ENCODE measurements at places on chromosomes 7 and 10. TPM values are rescaled to one million over a fixed set of nuclear protein-coding genes. Genes with fewer than 3 reads are reported as not detected.
A peak's percentile ranks its signal among the peaks of the same experiment; 100 is the strongest.

- no peak for DNase-seq
Measured at GRCh38 chr10:69428165-69428564, 11.4 kb upstream of the TACR2 start.

GRCh38 chr10:36602374-36602773 lies 523.0 kb upstream of the ANKRD30A start:
- no peak for DNase-seq

- no peak for DNase-seq
Measured at GRCh38 chr7:158176561-158177173, 411.0 kb downstream of the PTPRN2 start.

DNA sequence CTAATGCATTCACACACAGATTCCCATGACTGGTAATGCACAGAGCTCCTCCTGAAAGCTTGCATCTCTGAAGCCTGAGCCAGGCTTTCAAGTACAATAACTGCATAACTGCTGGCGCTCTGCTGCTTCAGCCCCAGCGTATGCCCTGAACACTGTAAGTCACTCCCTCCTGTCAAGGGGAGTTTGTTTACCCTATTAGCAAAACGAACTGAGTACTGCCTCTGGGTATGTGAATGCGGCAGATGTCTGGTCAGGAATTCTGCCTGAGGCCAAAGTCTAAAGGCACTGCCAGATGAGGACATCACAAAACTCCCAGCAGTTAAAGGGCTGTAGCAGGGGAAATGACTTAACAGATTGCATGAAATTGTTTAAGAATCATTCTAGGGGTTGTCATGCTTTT lies 97.7 kb downstream of the NRCAM start:
- DNase-seq, result peak; percentile 32

DNA sequence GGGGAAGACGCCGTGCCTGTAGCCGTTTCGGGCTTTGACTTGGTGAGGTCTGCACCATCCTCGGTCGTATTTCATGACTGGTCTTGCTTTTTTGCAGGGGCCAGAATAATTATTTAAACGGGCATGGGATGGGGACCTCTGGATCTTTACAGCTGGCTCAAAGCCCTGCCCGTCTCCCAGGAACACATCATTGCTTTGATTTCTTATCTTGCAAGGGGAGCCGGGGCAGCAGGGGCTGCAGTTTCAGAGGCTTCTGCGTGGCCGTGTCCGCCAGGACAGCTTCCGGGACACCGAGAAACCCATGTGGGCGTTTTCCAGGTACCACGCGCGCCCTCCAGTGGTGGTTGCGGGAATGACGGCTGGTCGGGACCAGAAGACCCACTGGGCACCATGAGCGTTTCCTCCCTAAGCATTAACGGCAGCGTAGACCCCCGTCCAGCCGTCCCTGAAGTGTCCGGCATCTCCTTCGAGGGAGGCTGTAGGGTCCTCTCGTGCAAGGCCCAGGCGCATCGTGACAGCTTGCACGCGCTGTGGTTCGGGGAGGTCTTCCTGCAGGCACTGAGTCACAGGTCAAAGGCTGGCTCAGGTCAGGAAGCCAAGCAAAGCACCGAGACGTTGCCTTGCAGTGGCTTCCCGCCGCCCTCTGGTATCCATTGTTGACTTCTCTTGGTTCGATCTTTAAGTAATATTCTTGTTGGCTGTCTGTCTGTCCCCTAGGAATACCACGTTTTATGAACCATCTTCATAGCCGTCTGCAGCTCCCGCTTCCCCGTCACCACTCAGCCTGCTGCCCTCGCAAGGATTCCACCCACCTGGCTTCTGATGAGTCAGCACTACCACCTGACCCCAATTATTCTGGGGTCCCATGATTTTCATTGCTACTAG lies 16.2 kb upstream of the ZFAND2A start:
- DNase-seq, result peak; percentile 90

- no peak for DNase-seq
Measured at GRCh38 chr7:113209449-113210203, 91.3 kb upstream of the SMIM30 start.

DNA sequence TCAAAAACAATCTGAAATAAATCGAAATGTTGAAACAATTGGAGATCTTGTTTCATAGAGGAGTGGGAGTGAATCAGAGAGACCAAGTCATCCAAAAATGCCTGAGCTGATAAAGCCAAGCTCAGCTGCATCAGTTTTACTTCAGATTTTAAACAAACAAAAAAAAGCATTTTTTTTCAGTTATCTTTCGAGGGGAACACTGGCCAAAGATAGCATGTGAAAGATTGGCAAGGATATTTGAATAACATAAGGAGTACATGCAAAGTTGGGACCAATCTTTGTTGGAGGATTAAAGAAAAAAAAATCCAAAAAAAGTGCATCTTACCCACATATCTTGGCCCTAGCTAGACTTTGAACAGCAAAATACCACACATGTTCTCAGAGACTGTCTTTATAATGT lies 47.2 kb downstream of the RHOBTB1 start:
- no peak for DNase-seq

- DNase-seq, result peak; percentile 41
Measured at GRCh38 chr7:33062023-33062781, at the start of gene NT5C3A. TSS of gene NT5C3A (minus strand) at chr7:33062776. CDS start at chr7:33062705, 71 bp downstream.

GRCh38 chr7:117219485-117219884 lies 103.4 kb downstream of the WNT2 start:
- DNase-seq, result no peak

DNA sequence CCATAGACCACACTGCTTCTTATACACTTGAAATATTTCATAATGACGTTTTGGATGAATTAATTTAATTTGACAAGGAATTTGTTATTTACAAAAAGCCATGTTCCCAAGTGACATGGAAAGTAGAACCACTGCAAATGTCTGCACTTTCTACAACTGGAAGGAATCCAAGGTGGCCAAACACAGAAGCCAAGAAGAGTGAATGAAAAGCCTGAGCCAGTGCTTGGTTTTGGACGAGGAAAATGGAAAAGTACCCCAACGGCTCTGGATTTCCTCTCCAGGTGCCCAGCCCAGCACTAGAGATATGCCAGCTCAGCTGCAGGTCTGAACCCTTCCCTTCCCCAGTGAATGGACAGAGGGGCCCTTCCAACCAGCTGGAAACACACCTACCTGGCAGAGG lies 279.4 kb downstream of the TNS3 start:
- DNase-seq, result no peak

DNA sequence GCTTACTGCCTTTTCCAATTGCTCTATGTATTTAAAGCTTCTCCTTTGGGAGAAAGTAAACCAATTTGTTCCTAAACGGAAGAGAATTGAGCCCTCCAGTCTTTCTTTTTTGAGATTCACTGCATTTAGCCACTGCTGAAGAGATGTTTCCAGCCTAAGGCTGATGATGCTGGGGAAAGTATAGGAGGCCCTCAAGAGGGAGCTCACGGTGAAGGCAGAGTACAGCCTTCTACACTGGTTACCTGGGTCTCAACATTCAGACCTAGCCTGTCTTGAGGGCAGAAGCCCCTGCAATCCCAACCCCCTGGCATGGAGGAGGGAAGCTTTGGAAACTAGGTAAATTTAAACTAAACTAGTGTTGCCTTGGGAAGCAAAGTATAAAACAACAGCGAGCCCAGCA lies 316.7 kb upstream of the TPK1 start:
- no peak for DNase-seq

DNA sequence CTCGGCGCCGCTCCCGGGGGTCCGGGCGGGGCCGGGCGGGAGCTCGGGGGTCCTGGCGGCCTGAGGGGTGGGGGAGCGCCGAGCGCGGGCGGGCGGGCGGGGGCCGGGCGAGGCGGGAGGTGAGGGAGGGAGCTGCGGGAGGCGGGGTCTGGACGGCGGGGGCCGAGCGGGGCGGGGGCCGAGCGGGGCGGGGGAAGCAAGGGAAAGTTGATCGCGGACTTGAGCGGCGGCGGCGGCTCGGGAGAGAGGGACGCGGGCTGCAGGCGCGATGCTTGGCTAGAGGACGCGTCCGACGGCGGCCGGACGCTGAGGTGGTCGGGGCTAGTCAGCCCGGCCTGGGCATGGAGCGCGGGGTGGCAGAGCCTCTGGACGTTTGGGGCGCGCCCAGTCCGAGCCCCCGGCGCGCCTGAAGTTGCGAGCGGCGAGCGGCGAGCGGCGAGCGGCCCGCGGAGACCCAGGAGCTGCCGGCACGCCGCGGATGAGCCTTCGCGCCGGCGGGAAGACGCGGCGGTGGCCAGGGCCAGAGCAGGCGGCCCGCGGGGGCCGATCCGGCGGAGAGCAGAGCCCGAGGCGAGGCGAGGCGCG lies at the start of gene CDH23:
Gene CDH23, plus strand, starts transcription at position 210 of the 585 bp plus-strand sequence. CDS start 42,912 bp downstream, outside the sequence.
- DNase-seq, result no peak

DNA sequence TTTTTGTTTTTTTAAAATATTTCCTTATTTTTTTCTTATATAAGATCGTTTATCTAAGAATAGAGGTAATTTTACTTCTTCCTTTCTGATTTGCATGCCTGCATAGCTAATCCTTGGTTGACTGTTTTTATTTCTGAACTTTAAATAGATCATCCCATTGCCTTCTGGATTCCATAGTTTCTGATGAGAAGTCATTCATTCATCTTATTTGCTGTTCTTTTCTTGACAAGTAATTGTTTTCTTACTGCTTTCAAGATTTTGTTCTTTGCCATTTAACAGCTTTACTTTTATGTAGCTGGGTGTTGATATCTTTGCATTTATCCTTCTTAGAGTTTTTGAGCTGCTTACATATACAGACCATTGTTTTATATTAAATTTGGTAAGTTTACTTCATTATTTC lies 437.9 kb downstream of the SDK1 start:
- no peak for DNase-seq

GRCh38 chr10:132774181-132774901 lies 11.6 kb downstream of the NKX6-2 start:
- DNase-seq, result no peak

DNA sequence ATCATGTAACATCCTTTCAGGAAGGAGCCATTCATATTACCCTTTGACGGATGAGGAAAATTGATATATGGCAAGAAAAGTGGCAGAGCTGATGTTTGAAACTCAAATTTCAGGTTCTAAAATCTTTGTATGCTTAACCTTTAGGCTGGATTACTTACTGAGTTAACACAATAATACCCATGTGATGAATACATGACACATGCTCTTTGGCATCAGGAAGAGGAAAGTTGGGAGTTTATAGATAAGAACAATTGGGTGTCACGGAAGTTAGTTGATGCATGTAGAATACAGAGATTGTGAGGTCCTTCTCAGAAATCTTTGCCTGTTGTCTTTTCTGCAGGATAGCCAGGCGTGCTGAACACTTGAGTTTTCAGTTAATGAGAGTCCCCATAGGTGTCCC lies 572.1 kb upstream of the POM121L12 start:
- DNase-seq, result no peak

DNA sequence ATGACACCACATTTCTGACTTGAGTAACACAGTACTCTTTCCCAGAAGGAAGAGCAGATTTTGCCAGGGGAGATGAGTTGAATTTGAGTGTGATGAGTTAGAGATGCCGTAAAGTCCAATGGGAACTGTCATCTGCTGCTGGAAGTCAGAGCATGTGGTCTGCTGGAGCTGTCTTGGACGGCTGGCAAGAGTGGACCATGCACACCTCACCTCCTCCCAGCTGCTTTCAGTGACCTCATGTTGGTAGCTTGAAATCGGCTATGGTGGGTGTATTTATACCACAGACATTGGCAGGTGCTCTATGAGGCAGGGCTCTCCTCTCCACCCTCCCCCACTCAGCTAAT lies 82.3 kb downstream of the COL13A1 start:
- DNase-seq, result no peak

GRCh38 chr7:145784809-145785780 lies 331.5 kb upstream of the CNTNAP2 start:
- peak; percentile 39 for DNase-seq

- DNase-seq, result no peak
Measured at GRCh38 chr10:26781797-26782196, 79.0 kb downstream of the ABI1 start.

DNA sequence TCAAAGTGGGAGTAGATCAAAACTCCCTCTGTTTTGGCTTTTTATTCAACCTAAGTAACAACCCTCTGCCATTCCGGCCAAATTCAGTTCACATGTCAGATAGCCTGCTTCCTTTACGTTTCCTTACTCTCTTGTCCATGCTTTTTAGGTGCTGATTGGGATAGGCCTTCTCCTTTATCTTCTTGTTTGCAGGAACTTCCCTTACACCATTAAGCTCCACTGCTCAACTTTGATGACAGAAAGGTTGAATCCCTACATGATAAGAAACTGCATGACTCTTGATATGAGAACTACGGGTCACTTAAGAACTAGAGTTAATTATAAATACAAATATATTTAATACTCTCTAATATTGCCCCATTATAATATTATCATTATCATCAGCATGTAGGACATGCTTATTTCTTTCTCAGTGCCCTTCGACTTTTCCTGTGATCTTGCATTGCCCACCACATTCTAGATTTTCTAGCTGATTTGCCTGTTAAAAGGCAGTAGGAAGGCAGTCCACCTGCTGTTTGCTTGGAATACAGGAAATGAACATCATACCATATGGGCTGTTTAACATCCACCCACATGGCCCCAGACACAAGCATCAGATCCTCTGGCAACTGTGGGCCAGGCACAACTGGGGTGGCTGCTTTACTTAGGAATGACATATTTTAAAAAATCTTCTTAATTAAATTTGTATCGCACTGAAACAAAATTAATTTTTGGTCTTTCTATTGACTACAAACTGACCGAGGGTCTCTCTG lies 59.7 kb upstream of the CCDC6 start:
- DNase-seq, result no peak

DNA sequence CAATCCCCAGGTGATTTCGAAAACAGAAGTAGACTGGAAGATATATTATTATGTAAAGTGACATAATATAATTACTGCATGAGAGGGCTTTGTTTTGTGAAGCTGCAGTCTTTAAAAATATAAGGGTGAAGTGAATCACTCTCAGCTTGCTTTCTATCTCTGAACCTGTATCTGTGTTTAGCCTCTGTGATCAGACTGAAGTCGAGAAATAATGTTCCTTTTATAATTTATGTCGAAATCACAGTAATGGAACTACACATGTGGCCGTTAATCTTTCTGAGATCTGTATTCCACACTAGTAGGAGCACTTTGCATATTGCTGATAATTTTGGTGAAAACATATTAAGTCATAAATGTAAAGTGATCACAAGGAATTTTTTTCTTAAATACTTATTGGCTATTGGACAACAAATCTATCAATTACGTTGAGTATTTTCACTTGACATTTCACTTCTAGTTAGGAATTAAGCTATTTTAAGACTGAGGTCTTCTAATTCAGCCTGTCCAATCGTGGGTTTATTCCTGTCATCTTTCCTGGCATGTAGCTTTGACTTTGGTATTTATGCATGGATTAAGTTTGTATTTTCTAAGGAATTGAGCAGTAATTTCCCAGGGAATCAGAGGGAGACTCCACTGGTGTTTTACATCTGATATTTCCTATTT lies 268.2 kb upstream of the POT1 start:
- no peak for DNase-seq

The MET gene
- total RNA-seq, result 330 TPM

The ZNF425 gene
- 1.7 TPM for total RNA-seq

The GPR37 gene
- 18.4 TPM for total RNA-seq

The MSS51 gene
- total RNA-seq, result 0.40 TPM

The GATA3 gene
- total RNA-seq, result not detected

The HECW1 gene
- not detected for total RNA-seq

The CNPY1 gene
- not detected for total RNA-seq

The SSBP1 gene
- 364 TPM for total RNA-seq

The PRKG1 gene
- total RNA-seq, result 4.6 TPM

The FFAR4 gene
- not detected for total RNA-seq

The BTBD16 gene
- not detected for total RNA-seq
